Osteoblast (primary cell): ENCODE measurements at places on chromosomes 5 and 9.

DNA sequence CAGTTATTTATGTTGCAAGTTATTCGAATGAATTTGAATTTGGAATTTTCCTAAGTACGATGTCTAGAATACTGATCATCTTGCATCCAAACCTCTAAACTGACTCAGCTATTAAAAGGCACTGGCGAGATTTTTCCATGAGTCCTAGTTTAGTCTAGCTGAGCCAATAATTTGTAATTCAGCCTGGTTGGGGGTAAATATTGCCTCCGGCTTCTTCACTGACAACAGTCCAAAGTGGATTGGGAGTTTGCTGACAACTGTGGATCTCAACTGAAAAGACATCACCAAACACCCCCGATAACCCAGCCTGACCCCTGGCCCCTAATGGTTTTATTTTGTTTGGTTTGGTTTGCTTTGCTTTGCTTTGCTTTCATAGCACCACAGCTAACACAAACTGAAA lies 189.8 kb upstream of the DAPK1 start:
- H3K4me1 ChIP-seq = peaks cover 8% of the 10 kb centered on the region
- H3K27me3 ChIP-seq = no peaks in the 10 kb centered on the region
- no peak overlapping the region for H3K4me3 ChIP-seq

DNA sequence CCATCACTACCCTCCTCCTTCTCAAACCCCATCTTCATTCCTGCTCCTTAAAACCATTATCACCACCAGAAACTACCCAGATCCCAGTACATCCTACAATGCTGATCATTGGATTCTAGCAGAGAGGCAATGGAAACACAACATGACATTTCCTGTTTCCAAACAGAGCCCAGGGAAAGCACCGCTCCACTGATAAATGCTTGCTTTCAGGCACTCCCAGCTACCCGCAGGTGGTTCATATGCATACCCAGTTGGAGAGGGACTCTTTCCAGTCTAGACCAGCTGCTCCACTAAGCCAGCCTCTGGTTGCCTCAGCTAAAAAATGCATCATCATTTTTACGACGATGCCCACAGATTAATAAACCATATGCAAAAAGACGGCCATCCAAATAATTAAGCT lies 39.2 kb upstream of the ACO1 start:
- no peak overlapping the region for H3K4me3 ChIP-seq
- no peaks in the 10 kb centered on the region for H3K4me1 ChIP-seq
- H3K27ac ChIP-seq = no peak overlapping the region
- DNase-seq = no peak

- H3K27me3 ChIP-seq = no peaks in the 10 kb centered on the region
- no peak overlapping the region for H3K27ac ChIP-seq
- H3K4me1 ChIP-seq = peaks cover 47% of the 10 kb centered on the region
- H3K4me3 ChIP-seq = no peak overlapping the region
Measured at GRCh38 chr5:73415171-73415570, 33.4 kb downstream of the FOXD1 start.

DNA sequence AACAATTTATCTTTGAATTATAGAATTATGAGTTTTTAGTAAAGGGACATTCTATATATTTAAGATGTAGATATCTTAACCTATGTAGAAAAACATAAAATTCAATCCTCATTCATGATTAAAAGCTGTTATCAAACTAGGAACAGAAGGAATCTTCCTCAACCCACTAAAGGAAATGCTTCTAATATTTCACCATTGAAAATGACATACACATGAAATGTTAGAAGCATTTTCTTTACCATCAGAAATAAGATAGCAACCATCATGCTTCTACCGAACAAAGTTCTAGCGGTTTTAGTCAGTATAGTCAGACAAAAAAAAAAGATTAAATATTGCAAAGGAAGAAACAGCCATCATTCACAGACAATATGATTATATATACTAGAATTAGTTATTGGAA lies 32.2 kb downstream of the SHOC1 start:
- H3K4me3 ChIP-seq = no peak overlapping the region
- H3K27ac ChIP-seq = peak overlapping the region; percentile 36
- no peak for DNase-seq
- H3K36me3 ChIP-seq = no peaks in the 10 kb centered on the region

DNA sequence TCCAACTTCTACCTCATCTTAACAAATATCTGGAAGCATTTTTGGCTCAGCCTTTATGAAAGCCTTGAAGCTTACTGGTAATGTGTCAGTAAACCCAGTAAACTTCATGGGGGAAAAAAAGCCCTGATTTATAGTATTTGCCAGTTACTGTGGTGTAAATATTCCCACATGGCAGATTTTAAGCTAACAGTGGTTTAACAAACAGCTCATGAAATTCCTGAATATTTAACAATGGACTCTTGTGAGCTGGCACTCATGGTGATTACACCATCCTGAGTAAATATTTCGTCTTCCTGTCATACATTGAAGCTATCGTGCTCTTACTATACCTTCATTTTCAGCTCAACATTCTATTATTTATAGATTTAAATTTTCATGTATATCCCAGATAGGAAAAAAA lies 57.0 kb upstream of the ACOT12 start:
- no peak for DNase-seq
- H3K27ac ChIP-seq = no peak overlapping the region
- no peak overlapping the region for H3K4me3 ChIP-seq
- no peaks in the 10 kb centered on the region for H3K36me3 ChIP-seq
- H3K4me1 ChIP-seq = no peaks in the 10 kb centered on the region
- H3K27me3 ChIP-seq = no peaks in the 10 kb centered on the region

GRCh38 chr9:72633966-72634365 lies 112.6 kb downstream of the TMC1 start:
- peak; percentile 93 for DNase-seq
- no peaks in the 10 kb centered on the region for H3K36me3 ChIP-seq
- H3K27ac ChIP-seq = no peak overlapping the region
- no peaks in the 10 kb centered on the region for H3K4me1 ChIP-seq
- H3K27me3 ChIP-seq = no peaks in the 10 kb centered on the region

DNA sequence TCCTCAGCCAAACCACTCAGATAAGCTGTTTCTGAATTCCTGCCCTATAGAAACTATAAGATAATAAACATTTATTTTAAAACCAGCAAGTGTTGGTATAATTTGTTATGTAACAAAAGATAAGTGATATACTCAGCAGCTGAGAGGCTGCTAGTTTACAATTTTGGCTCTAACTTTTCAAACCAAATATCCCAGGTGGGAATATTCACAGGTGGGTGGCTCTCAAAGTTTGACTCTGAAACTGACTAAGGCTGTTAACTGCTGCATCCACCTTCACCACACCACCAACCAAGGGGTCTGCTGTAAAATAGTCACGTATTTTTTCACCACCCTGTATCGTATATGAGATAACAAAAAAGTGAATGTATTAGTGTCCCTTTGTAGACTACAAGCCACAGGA lies 9.7 kb upstream of the ZNF366 start:
- no peaks in the 10 kb centered on the region for H3K27me3 ChIP-seq
- no peak overlapping the region for H3K27ac ChIP-seq
- H3K4me3 ChIP-seq = no peak overlapping the region
- peaks cover 9% of the 10 kb centered on the region for H3K4me1 ChIP-seq
- no peaks in the 10 kb centered on the region for H3K36me3 ChIP-seq

- peaks cover 30% of the 10 kb centered on the region for H3K4me1 ChIP-seq
- H3K36me3 ChIP-seq = peaks cover 44% of the 10 kb centered on the region
- no peak overlapping the region for H3K4me3 ChIP-seq
- no peaks in the 10 kb centered on the region for H3K27me3 ChIP-seq
- H3K27ac ChIP-seq = peak overlapping the region; percentile 100
- DNase-seq = no peak
Measured at GRCh38 chr5:401146-402034, 41.6 kb upstream of the EXOC3 start.
